ENCODE measurements at places on chromosomes 6 and 20. TPM values are rescaled to one million over a fixed set of nuclear protein-coding genes. Genes with fewer than 3 reads are reported as not detected.

The ID4 gene
- under 0.01 TPM for total RNA-seq

The B3GAT2 gene
- not detected for total RNA-seq

The NKX2-2 gene
- total RNA-seq = not detected

The UBD gene
- total RNA-seq = 91.9 TPM

DNA sequence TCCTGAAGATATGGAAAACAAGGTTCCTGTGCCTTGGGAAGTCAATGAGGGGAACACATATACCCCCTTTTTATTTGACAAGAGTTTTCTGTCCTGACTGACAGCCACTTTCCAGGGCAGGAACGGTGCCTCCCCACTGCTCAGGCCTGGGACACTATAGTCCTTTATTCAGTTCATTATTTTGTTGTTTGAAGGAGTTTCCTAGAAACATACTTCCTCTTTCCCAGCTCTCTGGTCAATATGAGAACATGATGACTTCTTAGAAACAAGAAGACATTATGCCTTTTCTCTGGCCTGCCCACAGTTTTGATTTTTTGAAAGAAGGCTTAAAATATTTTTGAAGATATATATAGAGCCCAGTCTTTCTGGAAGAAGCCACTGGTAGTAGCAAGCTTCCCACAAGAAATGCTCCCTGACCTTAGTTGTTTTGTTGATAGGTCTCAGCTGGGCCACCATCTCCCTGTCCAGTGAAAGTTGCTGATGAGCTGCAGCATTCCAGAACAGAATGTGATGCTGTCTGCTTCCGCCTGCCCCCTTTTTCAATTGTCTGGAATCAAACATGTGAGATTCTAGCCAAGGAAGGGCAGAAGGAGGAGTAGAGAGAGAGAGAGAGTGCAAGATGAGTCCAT lies 350.0 kb upstream of the PRND start:
- DNase-seq = no peak

DNA sequence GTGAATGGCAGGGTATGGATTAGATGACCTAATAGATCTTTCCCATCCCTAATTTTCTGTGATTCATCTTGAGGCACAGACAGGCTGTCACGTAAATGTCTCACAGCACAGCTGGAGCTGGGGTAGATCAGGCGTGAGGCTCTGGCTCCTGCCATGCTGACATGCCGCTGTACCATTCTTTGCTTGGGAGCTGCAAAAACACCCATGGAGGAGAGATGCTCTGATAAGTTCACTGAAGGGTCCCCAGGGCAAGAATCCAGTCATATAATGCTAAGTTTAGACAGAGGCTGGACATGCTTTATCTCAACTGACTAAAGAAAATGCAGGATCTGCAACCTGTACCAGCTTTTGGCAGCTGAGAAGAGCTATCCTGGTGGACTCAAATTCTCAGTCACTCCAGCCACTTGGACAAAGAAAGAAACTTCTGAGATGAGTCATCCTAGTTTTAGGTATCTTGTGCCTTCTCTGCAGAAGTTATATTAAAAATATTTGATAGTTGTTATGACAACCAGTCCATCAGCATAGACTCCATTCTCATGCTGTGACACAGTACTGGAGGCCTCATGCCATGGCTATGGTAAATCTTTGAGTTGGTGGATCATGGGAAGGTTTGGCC lies 185.1 kb upstream of the RAB32 start:
- DNase-seq = peak; percentile 78

GRCh38 chr20:58086763-58087561 lies 141.5 kb downstream of the ANKRD60 start:
- DNase-seq = peak; percentile 60

- DNase-seq = no peak
Observed at GRCh38 chr20:14264869-14265268, 72.5 kb downstream of the FLRT3 start.

DNA sequence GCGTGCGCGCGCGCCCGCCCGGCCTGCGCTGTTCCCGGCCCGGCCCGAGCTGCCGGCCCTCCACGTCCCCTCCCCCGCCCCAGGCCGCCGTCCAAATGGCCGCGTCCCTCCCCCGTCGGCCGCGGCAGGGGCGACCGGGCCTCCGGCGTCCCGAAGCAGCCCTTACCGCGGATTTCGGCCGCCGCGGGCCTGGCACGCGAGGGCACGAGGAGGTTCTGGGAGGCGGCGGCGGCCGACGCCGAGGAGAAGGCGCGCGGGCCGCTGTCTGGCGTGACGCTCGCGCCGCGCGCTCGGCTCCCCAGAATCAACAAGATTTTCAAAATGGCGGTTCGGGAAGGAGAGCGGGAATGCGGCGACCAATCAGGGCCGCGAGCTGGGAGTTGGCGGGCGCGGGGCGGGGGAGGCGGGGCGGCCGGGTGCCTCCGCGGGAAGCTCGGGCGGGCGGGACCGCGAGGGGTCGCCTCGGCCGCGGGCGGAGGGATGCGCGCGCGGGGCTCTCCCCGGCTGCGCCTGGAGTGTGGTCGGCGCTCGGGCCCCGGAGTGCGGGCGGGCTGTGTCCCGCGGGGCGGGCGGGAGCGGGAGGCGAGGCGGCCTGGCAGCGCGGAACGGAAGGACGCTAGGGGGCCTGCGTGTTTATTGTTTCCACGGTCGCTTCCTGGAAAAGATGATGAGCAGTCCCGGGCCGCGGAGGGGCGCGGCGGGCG lies at the start of gene DEK:
TSS of gene DEK (minus strand) at position 312 of the 704 bp plus-strand sequence. CDS start 543 bp downstream, outside the sequence.
- DNase-seq = peak; percentile 85

DNA sequence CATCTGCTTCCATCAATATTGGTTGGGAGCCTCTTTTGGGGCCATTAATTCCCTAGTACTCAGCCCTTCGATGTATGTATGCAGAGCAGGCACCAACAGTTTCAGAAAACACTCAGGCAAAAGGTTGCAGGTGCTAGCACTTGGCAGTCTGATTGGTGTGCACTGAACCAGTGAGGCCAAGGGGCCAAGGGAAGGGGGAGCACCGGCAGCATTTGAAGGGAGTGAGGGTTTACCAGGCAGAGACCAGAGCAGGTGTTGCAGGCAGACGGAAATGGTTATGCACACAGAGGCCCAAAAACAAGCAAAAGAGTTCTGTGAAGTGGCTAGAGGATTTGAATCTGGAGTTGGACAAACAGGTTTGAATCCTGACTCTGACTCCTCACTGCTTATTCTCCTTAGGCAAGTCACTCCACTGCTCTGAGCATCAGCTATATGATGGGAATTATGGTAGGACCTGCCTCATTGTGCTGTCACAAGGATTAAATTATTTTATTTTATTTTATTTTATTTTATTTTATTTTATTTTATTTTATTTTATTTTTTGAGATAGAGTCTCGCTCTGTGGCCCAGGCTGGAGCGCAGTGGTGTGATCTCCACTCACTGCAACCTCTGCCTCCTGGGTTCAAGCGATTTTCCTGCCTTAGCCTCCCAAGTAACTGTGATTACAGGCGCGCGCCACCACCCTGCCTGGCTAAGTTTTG lies 58.1 kb upstream of the SHLD1 start:
- no peak for DNase-seq

- no peak for DNase-seq
Observed at GRCh38 chr20:43901296-43901695, 13.4 kb upstream of the TOX2 start.

DNA sequence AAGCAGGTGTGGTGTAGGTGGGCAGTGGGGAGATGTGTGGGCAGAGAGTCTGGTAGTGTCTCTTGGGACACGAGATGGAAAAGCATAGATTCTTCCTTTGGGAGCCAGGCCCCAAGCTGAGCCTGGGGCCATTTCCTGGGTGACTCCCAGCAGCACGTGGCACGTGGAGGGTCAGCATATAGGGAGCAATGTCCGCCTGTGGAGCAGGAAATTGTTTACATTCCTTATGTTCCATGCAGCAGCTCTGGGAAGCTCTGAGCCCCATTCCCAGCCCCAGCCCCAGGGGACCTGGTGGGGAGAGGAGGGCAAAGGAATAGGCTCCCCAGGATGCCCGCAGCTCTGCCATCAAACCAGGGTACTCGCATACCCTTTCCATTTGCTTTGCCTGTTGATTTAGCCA lies 57.6 kb downstream of the DAAM2 start:
- no peak for DNase-seq

GRCh38 chr20:39025883-39026282 lies 63.7 kb downstream of the DHX35 start:
- no peak for DNase-seq

- DNase-seq = peak; percentile 89
Observed at GRCh38 chr6:30614843-30615218, 2.2 kb downstream of the PPP1R10 start.

All from dermis microvascular lymphatic vessel endothelial cell (primary cell).